ENCODE measurements at places on chromosomes 2 and 18. TPM values are rescaled to one million over a fixed set of nuclear protein-coding genes. Genes with fewer than 3 reads are reported as not detected.

Gene MTA3
- 47.1 TPM for total RNA-seq

Gene TSGA10
- total RNA-seq: 21.4 TPM

Gene FER1L5
- total RNA-seq: 1.4 TPM

Gene RBM43
- total RNA-seq: 3.8 TPM

Gene ADD2
- 119 TPM for total RNA-seq

Gene NRP2
- 46.0 TPM for total RNA-seq

Gene AFG3L2
- total RNA-seq: 36.7 TPM

Gene DOK1
- 2.4 TPM for total RNA-seq

Gene STARD6
- total RNA-seq: not detected

Gene TSHZ1
- 14.4 TPM for total RNA-seq

Gene MBD1
- total RNA-seq: 57.1 TPM

Gene NTSR2
- total RNA-seq: 1.7 TPM

Gene ACTG2
- total RNA-seq: 1.1 TPM

Gene EVX2
- 0.73 TPM for total RNA-seq

Gene PLEKHM3
- 32.6 TPM for total RNA-seq

Gene LINC00305
- total RNA-seq: not detected

Gene EIF4E2
- total RNA-seq: 48.5 TPM

Gene GAREM1
- 12.9 TPM for total RNA-seq

Gene FASTKD1
- 51.0 TPM for total RNA-seq

Gene EML6
- total RNA-seq: 23.0 TPM

Gene ITGA4
- total RNA-seq: 9.1 TPM

Gene TMEM247
- total RNA-seq: not detected

Gene ATP6V1C2
- 1.5 TPM for total RNA-seq

Gene AKAIN1
- 6.9 TPM for total RNA-seq

Gene GALNT13
- total RNA-seq: 14.2 TPM

Gene CXCR1
- not detected for total RNA-seq

Gene ELOA2
- total RNA-seq: not detected

Gene PIAS2
- 86.1 TPM for total RNA-seq

Gene DNER
- total RNA-seq: 167 TPM

Gene DHRS9
- 0.64 TPM for total RNA-seq

Gene ANKAR
- 29.4 TPM for total RNA-seq

Gene RFX8
- total RNA-seq: 0.36 TPM

Gene ICOS
- total RNA-seq: not detected

Gene VWA3B
- total RNA-seq: 0.73 TPM

Gene KCNG2
- 2.1 TPM for total RNA-seq

Gene VWC2L
- 4.3 TPM for total RNA-seq

Gene COL4A4
- 3.0 TPM for total RNA-seq

Gene CFC1
- 1.3 TPM for total RNA-seq

Gene GAL3ST2
- total RNA-seq: 0.45 TPM

Gene STEAP3
- total RNA-seq: 1.4 TPM

Gene MAP2
- 502 TPM for total RNA-seq

Gene CLEC4F
- not detected for total RNA-seq

Gene MC2R
- not detected for total RNA-seq
